ENCODE measurements at places on chromosomes 7 and 10.

GRCh38 chr7:38507384-38507783 lies 123.8 kb downstream of the AMPH start:
- no peak for DNase-seq

DNA sequence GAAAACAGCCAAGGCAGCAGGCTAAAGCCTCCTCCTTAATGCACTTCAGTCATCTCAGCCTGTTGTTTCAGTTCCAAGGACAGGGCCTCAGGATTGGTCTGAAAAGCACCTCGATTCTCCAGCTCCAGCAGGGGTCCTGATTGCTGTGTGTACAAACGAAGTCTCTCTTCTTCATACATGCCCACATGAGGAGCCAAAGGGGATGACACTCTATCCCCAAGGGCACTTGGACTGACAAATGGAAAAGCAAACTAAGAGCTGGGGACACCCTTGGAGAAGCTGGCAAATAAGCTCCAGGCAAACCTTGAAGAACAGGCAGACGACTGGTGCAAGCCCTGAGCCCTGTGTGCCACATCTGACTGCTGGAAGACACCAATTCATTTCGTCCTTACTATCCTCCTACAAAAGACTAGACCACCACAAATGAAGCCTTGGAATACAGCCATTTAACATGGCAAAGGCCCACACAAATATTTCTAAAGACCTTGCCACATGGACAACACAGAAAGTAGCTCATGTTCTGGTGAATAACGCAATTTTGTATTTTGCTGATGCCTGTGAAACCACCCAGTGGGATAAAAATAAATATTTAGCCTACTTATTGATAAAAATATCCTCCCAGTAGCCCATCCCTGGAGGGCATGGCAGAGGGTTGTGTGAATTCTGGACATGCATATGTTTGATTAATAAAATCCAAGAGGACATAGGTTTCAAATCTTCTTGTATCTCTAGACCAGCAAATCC lies 61.9 kb downstream of the PARD3 start:
- no peak for DNase-seq

DNA sequence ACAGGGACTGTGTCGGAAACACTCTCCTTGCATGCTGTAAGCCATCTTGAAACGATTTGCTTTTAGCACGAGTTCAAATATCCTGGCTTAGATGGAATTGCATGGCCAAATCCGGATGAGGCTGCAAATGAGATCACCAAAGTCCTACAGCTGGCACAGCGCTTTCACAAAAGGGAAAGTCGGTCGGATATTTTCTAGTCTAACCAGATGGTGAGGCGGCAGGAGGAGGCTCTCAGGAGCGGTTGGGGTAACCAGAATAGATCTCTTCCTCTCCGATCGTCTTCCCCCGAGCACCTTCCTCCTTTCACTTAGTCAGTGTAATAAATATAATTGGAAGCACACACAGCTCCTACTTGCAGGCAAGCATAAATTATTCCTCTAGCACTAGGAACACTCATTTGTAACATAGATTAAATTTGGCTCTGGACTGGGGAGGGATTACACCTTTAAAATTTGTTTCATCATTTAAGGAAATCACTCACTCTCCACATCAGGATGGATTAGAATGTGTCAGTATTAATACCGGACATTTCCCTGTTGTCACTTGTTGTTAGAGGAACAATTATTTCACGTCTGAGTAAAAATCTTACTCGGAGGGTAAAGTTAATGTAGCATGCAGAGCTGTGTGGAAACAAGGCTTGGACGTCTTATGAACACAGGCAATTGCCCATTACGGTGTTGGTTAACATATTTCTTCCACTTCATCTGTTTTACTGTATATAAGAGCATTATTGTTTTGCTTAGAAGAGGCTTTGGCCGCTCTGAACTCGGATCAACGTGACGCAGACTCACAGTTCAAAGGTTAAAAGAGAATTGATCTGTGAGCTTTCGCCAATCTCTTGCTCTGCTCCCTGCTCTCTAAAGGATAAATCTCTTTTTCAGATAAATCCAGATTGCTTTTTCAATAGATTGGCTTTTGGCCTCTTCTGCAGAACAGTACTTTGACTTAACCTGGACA lies 857.9 kb downstream of the TYW1 start:
- no peak for DNase-seq

DNA sequence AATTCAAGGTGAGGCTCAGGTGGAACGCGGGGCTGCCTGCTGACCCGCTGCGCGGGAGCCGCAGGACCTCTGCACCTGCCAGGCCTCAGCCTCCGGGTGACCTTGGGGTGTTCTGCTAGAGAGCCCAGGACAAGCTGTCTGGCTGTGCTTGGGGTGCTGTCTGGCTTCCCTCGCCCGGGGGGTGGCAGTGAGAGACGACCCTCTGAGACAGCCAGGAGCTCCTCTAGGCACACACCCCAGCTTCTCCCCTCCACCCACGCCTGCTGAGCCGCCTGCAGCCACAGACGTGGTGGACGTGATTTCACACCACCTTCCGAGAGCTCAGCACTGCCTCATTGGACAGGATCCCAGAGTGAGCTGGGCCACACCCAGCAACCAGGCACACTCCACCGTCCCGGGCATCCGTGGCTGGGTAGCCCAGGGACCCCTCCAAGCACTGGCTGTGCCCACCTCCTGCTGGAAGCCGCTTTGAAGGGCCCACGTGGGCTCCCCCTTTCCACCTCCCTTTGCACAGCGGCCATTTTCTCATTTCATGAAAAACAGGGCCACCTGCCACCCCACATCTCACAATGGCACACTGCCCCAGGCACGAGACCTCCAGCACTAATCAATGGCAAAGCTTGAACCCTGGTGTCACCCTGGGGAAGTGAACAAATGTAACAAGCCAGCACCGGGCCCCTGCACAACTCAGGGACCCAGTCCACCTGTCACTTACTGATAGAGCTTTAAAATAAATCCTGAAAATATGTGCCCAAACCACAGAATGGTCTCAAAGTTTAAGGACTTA lies 35.0 kb downstream of the ZFAND2A start:
- no peak for DNase-seq

DNA sequence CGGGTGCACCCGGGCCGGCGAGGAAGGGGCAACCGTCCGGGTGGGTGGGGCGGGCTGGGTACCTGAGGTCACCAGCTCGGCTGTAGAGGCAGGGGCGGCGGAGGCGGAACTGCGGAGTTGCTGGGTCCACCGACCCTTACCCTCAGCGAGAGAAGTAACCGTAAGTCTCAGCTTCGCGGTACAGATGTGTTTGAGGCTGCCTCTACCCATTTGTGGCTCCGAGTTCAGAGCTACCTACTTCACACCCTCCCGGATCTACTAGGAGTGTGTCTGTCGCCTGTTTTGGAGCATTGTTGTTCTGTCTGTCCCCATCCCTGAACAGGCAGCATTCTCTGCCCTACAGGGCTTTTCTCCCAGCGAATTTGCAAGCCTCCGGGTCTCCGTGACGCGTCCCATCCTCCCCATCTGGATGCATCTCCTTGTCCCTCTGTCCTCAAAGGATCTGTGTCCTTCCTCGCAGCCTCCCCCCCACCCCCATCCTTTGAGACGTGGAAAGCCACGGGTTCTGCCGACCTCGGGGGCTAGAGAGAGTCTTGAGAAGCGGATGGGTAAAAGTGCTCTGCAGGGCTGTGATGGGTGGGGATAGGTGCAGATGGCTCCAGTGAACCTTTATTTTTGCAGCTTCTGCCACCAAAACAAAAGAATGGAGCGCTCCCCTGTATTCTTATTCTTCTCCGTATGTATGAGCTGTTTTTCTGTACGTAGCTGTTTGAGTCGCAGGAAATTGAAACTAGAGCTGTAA lies 757 bp downstream of the ANKIB1 start:
- no peak for DNase-seq

DNA sequence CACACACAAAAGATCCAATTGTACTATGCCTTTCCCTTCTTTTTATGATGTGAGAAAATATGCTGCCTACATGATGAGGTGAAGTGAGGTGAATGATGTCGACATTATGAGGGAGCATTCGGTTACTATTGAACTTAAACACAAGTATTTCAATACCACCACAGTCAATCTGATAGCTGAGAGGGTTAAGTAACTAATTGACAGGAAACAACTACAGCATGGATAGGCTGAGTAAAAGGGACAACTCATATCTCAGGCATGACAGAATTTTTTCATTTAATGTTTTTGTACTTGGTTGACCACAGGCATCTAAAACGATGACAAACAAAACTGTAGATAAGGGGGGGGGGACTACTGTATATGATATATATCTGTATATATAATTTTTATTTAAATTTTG lies 488.9 kb downstream of the SH2D4B start:
- DNase-seq = no peak

DNA sequence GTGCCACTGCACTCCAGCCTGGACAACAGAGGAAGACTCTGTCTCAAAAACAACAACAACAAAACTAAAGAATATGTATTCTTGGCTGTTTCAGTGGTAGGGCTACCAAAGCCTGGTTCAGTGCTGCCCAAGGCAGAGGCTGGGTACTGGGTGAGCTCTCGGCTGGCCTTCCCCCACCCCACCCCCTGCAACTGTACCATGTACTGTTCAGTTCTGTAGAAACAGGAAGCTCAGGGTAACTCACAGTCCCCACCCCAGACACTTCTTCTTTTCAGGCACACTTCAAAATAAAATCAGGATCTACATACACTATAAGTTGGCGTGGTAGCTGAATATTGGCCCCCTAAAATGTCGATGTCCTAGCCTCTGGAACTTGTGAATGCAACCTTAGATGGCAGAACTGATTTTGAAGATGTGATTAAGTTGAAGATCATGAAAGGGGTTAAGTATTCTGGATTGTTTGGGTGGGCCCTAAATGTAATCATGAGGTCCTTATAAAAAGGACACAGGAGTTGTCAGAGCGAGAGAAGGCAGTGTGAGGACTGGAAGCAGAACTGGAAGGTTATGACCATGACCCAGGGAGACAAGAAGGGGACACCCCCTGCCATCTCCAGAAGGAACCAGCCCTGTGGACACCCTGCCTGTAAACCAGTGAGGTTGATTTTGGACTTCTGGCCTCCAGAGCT lies 31.2 kb downstream of the TBXAS1 start:
- no peak for DNase-seq

DNA sequence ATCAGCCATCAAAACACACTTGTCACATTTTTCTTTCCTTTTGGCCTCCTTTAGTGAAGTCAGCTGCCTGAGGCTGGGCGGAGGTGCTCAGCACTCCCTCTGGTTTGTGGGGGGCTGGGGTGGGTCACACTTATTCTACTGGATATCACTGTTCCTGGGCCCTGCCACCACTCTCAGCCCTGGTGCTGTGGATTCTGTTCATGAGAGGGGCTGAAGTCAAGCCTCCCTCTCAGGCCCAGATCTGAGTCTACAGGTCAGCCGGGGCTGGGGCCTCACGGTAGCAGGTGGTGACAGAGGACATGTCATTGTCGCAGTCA lies 180.8 kb upstream of the TNS3 start:
- no peak for DNase-seq

GRCh38 chr7:86914551-86914950 lies 144.9 kb downstream of the ELAPOR2 start:
- no peak for DNase-seq

GRCh38 chr10:62911210-62911963 lies 95.2 kb upstream of the EGR2 start:
- DNase-seq = no peak

DNA sequence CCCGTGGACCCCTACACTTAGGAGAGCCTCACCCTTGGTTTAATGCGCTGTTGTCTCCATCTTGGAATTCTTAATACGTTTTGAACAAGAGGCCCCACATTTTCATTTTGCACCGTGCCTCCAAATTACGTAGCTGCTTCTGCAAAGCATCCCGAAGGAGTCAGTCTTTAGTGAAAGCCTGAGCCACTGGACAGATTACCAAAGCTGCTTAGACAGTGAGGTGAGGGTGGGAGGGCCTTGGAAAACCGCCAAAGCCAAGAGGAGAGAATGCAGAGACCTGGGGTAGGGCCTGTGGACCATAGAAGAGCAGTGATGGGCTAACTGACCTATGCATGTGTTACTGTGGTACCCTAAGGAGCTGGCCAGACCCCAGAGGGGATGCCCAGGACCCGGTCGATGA lies 4.2 kb upstream of the TCAF1 start:
- no peak for DNase-seq

- no peak for DNase-seq
Observed at GRCh38 chr10:63409465-63410027, 56.2 kb downstream of the JMJD1C start.

DNA sequence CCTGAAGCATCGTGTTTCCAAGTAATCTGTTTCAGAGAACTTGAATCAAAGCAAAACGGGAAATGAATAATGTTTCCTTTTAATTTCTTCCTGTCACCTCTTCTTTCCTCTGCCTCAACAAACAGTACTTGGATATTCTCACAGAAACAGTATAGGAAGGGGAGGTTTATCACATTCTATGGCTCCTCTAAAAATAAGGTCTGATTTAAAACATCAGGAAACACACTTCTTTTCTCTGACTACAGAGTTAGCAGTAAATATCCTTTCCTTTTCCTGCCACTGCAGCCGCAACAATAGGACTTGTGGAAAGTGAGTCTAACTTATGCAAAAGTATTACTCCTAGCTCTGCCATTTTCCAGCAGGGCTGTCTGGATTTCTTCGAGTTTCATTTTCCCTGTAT lies 62.3 kb downstream of the CH25H start:
- no peak for DNase-seq

- DNase-seq = no peak
Observed at GRCh38 chr7:51732116-51732515, 415.5 kb upstream of the COBL start.

DNA sequence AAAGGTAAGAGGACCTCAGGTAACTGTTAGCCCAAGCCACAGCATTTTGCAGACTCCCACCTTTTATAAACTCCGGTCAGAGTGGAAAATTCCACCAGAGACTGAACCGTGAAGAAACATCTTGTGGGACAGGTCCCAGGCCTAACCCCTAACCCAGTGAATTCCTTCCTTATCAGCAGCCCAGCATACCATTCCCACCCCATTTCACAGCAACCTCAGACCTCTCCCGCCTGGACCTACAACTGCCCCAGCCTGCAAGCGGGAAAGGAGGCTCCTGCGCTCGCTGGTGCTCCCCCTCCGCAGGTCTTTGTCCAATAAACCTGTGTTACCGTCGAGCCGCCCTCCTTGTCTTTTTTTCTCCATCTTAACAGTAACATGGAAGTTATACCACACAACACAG lies 736.6 kb downstream of the MAGI2 start:
- no peak for DNase-seq

GRCh38 chr7:28182071-28182471 lies 1.5 kb upstream of the JAZF1 start:
- no peak for DNase-seq

DNA sequence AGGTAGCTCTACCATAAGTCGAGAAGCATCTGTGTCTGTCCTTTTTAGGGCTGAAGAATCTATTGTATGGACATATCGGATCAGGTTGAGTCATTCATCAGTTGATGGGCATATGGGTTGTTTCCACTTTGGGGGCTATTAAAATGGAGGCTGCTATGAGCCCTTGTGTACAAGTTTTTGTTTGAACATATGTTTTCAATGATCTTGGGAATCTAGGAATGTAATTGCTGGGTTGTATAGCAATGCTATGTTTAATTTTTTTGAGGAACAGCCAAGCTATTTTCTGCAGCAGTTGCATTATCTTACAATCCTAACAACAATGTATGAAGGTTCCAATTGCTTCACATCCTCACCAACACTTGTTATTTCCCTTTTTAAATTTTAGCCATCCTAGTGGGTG lies 46.4 kb upstream of the HABP2 start:
- DNase-seq = no peak

Measured in stimulated activated CD4-positive, alpha-beta T cell treated with anti-CD3 and anti-CD28 coated beads, TNF-alpha, amount 100 ng/mL, for 24 hours (primary cell).